Stimulated activated CD8-positive, alpha-beta memory T cell treated with anti-CD3 and anti-CD28 coated beads, Interleukin-7, amount 100 ng/mL, for 1 hour (primary cell): ENCODE measurements at places on chromosomes 1 and 21.

DNA sequence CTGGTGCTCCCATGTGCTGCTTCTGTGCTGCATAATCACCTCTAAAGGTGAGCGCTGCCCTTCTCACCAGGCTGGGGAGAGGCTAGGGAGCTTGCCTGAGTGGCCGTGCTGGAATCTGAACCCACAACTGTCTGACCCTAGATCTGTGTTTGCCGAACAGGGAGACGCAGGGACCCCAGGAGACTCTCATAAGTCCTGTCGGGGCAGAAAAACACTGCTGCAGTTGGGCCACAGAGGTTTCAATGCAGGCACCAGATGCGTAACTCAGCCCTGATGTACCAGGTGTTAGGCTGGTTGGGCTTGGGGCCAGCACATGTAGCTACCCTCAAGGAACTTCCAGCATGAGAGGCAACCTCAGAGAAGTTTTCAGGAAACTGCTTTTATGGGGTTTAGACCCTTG is 49.5 kb upstream of the DMRTB1 start:
- DNase-seq: no peak

DNA sequence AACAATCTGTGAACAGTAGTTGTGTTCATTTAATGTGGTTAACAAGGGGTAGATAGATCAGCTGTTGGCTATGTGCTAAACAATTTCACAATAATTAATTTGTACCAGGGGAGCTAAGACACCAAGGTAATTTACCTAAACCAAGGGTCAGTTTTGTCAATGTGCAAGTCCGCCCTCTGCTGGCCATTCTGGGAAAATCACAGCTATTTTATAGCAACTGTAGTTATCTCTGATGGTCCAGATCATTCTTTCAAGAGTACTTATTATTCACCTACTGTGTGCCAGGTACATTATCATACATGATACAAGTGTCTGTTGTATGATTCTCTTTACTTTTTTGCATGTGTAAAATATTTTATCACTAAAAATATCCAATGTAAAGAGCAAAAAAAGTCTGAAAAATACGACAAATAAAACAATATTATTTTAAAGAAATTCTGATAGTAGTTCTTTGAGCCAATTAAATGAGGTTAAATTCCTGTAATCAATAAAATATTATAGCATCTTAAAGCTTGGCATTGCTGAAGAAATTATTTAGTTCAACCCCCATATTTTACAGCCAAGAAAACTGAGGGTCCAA is 312.3 kb upstream of the FAM78B start:
- DNase-seq: peak; percentile 41

GRCh38 chr1:56972976-56973375 is 7.2 kb upstream of the C8B start:
- DNase-seq: no peak

DNA sequence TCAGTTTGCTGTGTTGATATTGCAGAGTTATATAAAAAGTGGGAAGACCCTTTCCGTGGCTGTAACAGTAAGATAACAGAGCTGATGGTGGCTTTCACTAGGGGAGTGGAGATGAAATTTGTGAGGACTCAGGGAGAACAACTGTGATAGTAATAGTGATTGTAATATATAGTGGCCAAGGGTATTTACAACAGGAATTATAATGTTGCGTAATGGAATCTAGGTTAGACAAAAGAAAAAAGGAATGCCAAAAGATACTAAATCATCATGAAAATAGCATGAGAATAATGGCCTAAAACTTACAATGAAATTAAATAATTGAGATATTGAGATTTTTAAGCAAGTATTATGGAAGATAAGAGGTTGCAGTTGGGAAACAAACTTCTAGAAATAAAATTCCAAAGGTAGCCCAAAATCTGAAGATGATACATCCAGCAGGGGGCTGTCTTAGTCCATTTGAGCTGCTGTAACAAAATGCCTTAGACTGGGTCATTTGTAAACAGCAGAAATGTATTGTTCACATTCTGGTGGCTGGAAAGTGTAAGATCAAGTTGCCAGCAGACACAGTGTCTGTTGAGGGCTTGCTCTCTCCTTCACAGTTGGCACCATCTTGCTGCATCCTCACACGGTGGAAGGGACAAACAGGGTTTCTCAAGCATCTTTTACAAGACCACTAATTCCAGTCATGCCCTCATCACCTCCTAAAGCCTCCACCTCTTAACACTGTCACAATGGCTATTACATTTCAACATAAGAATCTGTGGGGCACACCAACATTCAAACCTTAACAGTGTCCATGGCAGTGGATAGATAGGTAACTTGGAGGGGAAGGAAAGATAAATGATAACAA is 711.2 kb downstream of the MRPL39 start:
- DNase-seq: no peak

DNA sequence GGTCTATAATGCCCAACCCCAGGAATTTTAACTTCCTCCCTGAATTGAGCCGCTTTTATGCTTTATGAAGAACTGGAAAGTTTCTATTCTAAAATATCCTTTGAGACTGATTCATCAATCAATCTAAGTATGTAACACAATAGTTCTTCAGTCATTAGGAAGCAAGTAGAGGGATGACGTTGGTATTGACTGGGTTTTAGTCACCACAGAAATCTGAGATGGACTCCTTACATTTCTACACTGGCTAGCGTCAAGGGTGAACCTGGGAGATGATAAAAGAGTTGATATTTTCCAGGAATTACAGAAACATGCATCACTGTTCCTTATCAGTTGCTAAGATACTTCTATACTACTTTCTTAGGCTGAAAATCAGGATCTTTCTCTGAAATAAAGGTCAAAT is 308.0 kb downstream of the HMCN1 start:
- DNase-seq: no peak

DNA sequence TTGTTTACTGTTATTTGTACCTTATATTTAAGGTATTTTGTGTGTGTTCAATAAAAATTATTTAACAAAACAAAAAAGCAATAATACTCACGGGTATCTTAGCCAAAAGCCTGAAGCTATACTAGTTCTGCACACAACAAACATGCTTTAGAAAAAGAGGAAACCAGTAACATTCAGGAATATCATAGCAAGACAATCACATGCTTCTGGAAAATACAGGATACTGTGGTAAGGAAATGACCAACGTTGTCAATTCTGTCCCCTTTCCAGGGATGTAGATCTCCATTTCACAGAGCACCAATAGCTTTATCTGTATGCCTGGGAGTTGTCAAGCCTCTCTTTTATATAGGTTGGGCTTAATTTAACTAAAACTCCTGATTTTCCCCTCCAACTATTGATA is 288.4 kb downstream of the SMYD3 start:
- DNase-seq: no peak

GRCh38 chr1:28565726-28566125 is 12.8 kb downstream of the TRNAU1AP start:
- DNase-seq: no peak

- DNase-seq: no peak
Measured at GRCh38 chr1:244341455-244342450, 110.0 kb downstream of the ADSS2 start.

DNA sequence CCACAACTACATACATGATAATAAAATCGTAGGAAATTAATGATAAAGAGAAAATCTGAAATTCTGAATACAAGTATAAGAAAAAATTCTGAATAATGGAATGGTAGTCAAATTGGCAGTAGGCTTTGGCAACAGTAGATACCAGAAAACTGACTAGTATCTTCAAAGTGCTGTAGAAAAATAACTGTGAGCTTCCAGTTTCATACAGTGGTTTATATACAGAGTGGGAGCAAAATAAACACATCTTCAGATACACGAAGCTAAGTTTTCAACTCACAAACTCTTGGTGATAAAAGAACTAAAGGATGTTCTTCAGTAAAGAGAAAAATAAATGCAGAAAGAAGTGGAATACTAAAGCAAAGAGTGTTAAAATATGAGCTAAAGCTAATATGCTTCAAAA is 173.4 kb downstream of the PPP1R12B start:
- no peak for DNase-seq

- DNase-seq: no peak
Measured at GRCh38 chr1:207691841-207692240, 46.9 kb downstream of the CR1L start.
